Left kidney (tissue), 8 donors: ENCODE measurements at places on chromosomes 12 and 14. TPM values are rescaled to one million over a fixed set of nuclear protein-coding genes. Genes with fewer than 3 reads are reported as not detected.

- DNase-seq, result no peak
Measured at GRCh38 chr12:115380546-115381120, 696.7 kb upstream of the TBX3 start.

- DNase-seq, result no peak
Measured at GRCh38 chr14:79274641-79275291, 936.5 kb downstream of the DIO2 start.

RBMS2 gene
- 36.7 TPM for polyA plus RNA-seq

GPR84 gene
- polyA plus RNA-seq, result 0.15 TPM

PDE6H gene
- not detected for polyA plus RNA-seq

CYP27B1 gene
- 2.0 TPM for polyA plus RNA-seq

KRT78 gene
- polyA plus RNA-seq, result not detected
